Fibroblast of skin of right quadriceps (primary cell): ENCODE measurements at places on chromosomes 16 and 17.

GRCh38 chr16:69520800-69521602, 44.8 kb upstream of the NFAT5 start:
- peak; percentile 66 for DNase-seq

DNA sequence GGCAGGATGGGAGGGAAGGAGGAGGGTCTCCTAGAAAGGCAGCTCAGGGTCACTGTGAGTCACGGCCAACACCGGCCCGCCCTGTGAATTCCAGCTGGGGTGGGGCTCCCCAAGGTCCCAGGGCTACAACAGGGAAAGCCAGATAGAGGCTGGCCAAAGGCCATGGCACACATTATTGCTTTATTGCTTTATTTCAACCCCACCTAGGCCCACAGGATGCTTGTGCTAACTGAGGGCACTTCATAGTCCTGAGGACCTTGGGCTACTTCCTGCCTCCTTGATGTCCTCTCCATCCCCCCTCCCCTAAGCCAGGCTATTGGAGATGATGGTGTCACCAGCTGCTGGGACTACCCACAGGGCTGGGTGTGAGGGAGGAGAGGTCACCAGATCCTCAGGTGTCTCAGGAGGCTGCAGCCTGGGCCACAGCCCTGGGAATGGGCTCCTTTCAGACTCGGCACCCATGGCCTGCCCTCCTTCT, 26.1 kb downstream of the LRRC75A start:
- no peak for DNase-seq

- DNase-seq: no peak
These were observed 85.5 kb downstream of the GSG1L start for GRCh38 chr16:27977966-27978365.

DNA sequence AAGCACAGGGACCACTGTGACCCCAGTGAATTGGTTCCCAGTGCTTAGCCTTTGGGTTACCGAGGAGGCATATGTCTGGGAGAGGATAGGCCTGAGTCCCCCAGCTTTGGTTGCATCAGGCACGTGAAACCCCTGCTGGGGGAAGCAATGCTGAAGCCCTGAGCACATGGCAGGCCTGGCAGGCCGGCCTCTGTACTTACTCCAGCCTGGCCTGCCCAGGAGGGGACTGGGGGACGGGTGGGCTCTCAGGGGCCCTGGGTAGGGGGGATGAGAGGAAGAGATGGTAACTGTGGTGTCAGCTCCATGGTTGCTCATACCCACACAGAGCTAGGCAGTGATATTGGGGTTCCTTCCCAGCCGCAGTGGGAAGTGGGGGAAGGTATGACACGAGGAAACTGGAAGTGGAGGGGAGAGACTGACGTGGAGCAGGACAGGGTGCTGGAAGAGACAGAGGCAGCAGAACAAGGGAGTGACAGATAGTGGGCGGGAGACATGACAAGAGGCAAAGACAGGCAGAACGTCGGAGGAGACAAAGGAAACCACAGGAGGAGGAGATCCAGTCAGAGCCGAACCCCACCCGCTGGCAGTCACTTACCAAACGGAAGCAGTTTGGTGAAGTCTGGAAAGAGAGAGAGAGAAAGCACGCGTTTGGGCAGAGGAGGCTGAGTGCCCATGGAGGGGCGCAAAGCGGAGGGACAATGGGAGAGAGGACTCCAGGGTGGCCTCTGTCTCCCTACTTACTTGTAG, 9.1 kb downstream of the TMEM208 start:
- DNase-seq: no peak

- no peak for DNase-seq
These were observed 32.1 kb downstream of the WSB1 start for GRCh38 chr17:27326051-27326450.

DNA sequence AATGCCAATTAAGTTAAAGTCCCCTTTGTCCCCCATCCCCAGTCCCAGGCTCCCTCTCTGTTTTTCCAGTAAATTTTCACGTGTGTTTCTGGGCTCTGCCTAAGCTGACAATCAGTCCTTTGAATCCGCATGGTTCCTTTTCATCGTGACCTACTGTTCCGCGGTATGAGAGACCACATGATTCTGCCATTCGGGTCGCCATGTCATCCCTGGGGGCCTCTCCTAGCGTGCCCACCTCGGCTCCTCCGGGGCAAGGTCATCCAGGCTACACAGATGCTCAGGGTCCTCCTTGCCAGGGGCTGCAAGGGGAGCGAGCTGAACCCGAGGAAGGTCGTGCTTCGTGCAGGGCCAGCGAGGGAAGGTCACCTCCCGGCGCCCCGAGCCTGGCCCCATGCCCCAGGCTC, 157.6 kb downstream of the RAB11FIP4 start:
- DNase-seq: peak; percentile 6

GRCh38 chr16:30485818-30486436, 13.4 kb downstream of the ITGAL start:
- peak; percentile 38 for DNase-seq

GRCh38 chr17:50830994-50831393, 4.4 kb upstream of the WFIKKN2 start:
- peak; percentile 7 for DNase-seq

DNA sequence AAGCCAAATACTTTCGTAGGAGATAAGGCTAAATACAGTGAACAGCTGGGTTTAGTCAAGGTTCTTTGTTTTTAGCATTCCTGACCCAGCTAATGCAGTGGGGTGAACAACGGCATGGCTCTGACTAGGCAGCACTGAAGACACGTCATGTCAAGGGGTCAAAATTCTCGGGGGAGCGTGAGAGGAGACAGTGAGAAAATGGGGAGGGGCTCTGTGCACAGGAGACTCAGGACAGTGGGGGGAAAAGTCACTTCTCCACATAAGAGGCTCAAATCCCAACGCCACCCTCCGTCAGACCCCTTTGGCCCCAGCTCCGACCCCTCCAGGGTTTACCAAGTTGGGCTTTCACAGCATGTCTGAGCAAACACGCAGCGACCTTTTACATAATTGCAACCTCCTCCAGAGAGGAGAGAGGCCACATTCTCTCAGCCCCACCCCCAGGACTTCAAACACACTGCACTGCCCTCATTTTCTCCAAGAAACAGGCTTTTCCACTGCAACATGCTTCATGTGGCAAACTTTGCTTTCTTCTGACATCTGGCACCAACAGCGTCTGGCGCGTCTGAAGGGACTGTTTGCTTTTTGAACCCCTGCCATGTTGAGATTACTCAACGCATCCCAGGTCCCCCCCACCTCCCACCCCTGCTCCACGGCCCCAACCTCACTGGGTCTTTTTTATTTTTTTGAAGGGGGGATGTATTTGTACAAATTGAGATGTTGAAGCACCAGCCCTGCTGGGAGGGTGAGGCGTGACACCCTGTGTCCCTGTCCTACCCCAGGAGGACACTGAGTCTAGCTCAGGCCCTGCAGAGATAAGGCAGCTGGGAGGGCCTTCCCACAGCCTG, 30.0 kb downstream of the AXIN2 start:
- peak; percentile 71 for DNase-seq

GRCh38 chr17:77543801-77544200, 403.0 kb downstream of the SEC14L1 start:
- no peak for DNase-seq

GRCh38 chr17:45353043-45353442, 36.2 kb upstream of the MAP3K14 start:
- DNase-seq: no peak

DNA sequence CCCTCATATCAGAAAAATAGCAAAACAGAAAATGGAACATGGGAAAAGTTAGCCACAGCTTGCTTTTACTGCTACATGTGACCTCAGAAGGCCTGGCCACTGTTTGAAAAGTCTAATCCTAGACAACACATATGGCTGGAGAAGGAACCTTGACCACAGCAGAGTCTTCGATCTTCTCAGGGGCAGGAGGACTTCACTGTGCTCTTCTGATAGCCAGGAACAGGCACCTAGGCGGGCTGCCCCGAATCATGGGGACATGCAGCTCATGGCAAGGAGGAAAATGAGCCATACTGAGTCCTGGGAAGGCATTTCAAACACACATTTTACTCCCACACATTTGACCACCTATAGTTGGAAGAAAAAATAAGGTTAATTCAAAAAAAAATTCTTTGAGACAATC, 31.1 kb upstream of the ADORA2B start:
- DNase-seq: no peak

DNA sequence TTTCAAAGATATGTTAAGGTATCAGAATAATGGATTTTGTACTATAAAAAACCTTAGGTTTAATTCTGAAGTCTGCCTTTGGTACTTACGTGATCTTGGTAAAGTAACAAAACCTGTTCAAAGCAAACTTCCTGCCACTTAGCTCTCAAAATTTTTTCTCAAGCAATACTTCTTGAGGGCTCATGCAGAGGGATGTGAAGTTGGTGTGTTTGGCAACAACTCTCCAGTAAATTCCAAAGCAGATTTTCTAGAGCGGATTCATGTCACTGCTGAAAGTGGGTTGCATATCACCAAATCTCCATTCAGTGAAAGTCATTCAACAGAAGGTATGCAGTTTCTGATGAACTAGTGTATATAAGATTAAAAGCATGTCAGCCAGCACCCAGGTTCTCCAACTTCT, 856.7 kb downstream of the CDH8 start:
- no peak for DNase-seq

DNA sequence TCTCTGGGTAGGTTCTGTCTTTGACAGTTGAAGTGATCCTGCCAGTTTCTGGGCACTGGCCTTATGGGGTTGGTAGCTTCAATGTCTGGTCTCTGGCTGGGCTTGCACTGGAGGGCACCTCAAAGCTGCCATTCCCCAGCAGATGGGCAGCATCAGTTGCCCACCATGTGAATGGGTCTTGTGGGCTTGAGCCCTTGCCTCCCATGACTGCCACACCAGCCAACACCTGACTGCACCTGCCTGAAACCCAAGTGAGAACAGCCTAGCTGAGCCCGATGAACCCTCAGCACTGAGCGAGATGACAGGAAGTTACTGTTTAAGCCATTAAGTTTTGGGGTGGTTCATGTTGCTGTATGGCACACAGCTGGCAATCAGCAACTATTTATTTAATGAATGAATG, 69.1 kb upstream of the AXIN2 start:
- DNase-seq: no peak

DNA sequence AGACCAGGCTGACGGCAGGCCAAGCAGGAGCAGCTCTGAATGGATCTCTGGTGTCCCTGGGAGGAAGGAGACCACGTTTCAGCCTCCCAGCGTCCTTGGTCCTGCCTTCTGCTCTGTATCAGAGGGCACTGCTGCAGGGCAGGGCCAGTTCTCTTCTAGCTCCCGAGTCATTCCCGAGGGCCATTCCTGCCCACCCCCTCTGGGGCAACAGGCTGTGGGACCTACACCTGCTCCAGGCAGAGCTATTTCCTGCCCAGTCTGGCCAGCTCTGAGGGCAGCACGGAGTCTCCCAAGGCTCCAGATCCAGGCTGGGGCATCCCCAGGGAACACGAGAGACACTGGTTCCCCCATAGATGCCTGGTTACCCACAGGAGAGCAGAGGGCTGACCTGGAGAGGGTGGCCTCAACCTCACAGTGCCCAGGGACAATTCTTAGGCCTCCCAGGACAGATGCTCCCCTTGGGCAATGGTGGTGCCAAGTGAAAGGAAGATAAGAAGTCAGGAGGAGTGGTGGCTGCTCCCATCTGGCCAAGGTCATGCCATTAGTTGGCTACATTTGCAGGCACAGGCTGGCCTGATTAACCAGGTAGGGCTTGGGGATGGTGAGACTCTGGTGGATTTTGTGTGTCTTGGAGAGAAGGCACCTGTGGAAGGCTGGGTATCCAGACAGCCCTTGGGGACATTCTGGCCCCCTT, 2.0 kb downstream of the WFIKKN2 start:
- no peak for DNase-seq

GRCh38 chr17:72693151-72693878, 399.2 kb downstream of the SLC39A11 start:
- DNase-seq: no peak

DNA sequence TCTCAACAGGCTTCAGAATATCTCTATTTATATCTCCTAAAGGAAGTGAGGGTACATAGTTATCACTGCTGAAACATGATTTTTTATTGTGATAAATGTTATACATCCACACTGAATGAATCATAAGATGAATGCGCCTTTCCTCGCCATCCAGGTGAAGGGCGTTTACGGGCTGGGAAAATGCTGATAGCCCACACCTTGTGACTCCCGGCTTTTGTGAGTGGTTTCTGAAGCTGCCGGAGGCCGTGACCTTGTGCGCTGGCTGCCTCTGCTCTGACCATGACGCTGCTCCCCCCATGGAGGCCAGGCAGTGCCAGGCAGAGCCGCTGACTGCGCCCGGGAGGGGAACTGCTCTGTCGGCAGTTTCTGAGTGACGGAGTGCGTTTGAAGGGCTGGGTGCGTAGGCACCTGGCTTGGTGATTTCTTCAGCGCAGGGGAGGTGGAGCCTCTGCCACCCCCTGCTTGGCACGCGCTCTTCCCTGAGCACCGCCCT, 97.2 kb downstream of the RAP1GAP2 start:
- DNase-seq: no peak

- DNase-seq: no peak
These were observed 54.0 kb downstream of the CNGB1 start for GRCh38 chr16:57916735-57917438.

GRCh38 chr16:5045499-5046115, 11.9 kb upstream of the NAGPA start:
- DNase-seq: no peak

DNA sequence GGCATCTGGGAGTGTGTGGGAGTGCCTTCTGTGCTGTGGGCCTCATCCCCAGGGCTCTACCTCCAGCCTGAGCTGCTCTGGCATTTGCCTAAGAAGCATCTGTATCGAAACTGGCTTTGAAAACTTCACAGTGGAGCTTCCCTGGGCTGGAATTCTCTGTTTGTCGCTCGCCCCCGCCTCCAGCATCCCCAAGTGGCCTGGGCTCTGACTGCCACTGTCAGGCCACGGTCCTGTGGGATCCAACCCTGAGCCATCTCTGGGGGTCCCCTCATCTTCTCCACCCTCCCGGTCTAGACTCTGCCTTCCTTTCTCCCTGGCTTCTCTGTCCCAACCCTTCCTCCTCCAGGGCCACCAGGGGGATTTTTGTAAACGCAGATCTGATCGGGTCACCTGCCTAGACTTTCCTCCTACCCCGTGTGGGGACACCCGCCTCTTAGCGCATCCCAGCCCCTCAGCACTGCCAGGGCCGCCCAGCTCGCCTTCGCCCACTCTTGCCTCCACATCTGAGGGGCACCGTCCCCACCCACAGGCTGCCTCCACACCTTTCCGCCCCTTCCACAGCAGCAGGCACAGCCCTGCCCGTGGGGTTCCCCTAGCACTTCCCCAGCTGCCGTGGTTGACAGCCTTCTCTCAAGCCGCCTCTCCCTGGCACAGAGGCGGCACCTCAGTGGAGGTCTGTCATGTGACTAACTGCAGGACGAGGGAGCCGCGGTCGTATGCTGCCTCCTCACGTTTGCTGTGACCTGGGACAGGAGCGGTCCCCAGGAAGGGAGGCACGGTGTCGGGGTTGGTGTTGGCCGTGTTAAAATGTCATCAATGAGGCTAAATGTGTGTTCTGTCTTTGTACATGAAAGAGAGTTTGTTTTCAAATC, 12.0 kb downstream of the TBC1D24 start:
- no peak for DNase-seq

GRCh38 chr17:27669850-27670249, 38.9 kb downstream of the LGALS9 start:
- no peak for DNase-seq
